ENCODE measurements at places on chromosomes 1 and 21. TPM values are rescaled to one million over a fixed set of nuclear protein-coding genes. Genes with fewer than 3 reads are reported as not detected.

GRCh38 chr1:175408986-175409385 lies 216.4 kb upstream of the KIAA0040 start:
- DNase-seq: no peak

DNA sequence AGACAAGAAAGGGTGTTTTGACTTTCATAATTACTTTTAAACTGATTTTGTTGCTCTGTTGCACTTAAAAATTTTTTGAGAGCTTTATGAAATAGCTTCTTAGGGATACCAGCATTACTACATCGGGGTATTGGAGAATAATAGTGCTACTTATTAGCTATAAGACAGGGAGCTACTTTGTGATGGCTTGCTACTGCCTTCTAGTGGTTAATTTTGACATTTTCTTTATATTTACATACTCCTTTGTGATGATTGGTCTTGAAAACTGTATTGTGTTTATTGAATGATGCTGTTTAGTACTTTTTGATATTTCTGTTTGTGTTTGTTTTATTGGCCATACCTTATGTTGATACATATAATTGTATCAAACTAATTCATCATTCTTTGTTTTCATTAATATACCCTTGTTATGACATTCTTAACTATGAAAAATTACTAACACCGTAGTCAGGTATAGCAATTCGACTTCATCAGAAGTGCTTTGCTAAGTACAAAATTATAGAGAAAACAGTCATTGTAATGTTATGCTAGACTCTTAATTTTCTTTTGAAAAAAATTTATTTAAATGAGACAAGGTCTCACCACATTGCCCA lies 85.5 kb downstream of the CLIC4 start:
- no peak for DNase-seq

- peak; percentile 68 for DNase-seq
Measured at GRCh38 chr1:182301467-182302198, 90.0 kb downstream of the GLUL start.

DNA sequence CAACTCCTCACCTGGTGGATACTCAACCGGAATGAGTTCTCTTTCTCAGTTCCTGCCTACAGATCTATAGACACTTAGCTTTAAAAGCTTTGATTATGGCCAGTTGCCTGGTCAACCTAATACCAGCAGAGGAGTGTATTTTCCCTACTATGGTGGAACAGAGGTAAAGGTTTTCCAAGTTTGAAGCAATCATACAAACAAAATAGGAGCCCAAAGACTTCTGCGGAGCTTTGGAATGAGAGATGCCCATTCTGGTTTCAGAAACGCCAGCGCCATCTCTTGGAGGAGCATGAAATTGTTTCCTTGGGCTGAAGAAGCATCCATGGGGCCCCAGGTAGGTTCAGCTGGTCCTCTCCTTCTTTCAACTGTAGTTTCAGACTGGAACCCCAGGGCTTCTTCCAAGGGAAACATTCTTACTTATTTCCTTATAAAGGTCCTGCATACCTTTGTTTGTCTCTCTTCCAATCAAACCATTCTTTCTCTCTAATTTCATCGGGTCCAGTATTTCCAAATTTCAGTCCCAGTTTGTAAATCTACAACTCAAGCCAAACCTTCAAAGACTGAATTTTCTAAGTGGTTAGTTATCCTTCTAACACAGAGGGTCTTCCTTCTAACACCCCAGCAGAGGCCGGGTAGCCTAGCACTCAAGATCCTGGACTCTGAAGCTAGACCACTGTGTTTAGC lies 95.9 kb downstream of the KCNJ15 start:
- DNase-seq: peak; percentile 43

- DNase-seq: no peak
Measured at GRCh38 chr21:39060485-39061083, 122.7 kb downstream of the PSMG1 start.

DNA sequence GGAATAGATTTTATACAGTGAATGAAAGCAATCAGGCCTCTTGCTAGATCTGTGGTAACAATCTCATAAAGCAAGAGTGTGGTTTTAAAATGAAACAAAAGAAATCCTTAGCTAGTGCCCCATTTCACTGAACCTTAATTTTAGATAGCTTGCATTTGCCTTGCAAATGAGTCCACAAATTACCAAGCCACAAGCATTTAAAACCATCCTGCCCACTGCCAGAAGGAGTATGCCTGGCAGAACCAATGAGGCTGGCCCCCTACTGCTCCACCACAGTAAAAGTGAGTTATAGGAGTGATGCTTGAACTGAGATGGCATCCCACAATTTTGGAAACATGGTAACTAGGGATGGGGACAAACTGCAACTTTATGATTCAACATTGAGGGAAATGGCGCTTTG lies 206.4 kb upstream of the LMO4 start:
- DNase-seq: no peak

DNA sequence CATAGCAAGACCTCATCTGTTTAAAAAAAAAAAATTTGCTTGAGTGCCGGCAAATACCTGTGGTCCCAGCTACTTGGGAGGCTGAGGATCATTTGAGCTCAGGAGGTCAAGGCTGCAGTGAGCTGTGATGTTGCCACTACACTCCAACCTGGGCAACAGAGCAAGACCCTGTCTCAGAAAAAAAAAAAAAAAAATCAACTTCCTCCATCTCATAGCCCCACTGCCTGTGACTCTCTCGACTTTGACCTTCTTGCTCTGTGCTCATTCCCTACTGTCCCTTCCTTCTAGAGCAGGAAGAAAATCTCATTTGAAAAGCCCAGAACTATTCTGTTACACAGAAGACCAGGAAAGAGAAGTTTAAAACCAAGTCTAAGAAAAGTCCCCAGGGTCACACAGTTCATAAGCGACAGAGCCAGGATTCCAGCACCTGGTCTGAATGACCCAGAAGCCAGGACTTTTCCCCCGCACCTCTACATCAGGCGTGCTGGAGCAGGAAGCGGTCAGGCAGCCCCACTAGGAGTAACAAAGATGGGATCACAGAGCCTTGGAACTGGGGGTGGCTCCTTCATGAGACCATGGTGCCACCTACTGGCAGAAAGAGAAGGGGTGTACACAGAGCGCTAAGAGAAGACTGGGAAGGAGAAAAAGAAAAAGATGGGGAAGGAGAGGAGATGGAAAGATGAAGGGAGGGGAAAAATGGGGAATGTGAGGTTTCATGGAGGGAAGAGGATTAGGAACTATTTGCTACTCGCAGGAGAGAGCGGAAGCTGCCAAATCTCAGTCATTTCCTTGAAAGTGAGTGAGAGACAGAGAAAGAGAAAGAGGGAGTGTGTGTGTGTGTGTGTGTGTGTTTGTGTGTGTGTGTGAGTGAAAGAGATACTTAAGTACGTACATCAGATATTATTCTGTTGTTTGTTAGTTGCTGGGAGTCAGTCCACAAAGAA lies 3.1 kb upstream of the P3R3URF start:
- DNase-seq: peak; percentile 68

DNA sequence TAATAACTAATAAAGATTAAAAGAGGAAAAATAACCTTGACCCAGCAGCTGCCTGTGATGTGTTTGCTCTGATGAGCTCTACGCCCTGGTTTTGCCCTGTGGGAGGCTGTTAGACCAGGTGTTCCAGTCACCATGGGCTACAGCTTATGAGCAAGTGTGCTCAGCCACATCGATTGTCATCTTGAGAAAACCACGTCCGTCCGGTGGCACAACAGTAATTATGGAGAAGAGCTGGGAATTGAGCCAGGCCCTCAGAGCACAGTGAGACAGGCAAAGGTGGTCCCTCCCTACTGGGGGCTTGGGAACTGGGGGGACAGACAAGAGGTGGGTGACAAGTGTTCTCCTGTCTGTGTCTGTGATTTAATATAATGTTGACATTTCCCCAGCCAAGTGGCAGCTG lies 420.5 kb downstream of the MATN1 start:
- DNase-seq: no peak

DNA sequence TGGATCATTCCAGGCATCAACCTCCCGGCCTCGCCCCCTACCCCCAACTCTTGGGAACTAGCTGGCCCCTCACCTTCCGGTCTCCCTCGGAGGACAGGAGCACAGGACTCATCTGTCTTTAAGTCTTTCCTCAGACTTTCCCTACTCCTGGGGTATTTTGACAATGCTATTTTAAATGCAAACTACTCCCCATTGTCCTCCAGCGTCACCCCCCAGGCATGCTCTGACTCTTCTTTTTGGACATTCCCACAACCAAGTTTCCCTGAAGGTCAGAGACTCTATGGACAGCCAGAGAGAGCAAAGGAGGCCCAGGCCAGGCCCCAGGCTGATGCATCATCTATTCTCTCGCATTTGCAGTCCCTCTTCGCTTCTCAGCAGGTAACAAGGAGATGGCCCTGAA lies 424.3 kb downstream of the PCP4 start:
- no peak for DNase-seq

DNA sequence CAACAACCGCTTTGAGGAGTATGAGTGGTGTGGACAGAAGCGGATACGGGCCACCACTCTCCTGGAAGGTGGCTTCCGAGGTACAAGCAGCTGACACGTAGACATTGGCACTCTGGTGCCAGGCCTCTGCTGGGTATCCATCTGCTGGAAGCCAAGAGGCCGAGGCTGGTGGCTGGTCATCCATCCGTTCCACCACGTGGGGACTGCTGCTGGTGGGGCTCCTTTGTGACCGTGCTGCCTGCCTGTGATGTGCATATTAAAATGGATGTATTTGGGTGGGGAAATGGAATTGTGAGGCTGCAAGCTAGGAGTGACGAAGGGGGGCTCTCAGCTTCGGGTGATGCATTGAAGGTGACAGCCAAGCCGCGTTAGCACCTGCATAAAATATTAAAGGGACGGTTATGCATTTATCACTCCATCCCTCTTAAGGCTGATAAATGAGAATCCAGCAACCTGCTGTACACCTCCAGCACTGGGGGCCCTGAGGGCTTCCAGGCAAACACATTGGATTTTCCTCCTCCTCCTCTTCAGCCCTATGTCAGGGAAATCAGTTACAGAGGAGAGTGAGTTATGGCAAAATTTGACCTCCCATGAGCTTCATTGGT lies 38.1 kb downstream of the TMEM53 start:
- DNase-seq: no peak

GRCh38 chr1:187816646-187817045 lies 987.9 kb downstream of the PLA2G4A start:
- DNase-seq: no peak

DNA sequence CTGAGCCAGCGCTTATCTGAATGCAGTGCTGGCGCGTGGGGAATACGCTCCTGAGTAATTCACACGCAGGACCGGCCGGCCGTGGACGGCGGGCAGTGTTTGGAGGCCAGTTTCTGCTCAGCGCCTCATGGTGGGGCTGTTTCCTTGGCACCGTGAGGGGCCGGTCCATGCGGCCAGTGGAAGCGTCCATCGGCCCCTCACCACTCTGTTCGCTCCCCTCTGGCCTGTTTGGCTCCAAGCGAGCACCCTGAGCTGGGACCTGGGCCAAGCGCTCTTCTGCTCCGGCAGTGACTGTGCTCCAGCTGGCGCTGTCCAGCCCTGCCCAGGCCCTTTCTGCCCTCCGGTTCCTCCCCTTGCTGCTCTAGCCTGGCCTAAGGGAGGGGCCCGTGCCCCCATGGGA lies 16.3 kb upstream of the PLCH2 start:
- DNase-seq: peak; percentile 81

DNA sequence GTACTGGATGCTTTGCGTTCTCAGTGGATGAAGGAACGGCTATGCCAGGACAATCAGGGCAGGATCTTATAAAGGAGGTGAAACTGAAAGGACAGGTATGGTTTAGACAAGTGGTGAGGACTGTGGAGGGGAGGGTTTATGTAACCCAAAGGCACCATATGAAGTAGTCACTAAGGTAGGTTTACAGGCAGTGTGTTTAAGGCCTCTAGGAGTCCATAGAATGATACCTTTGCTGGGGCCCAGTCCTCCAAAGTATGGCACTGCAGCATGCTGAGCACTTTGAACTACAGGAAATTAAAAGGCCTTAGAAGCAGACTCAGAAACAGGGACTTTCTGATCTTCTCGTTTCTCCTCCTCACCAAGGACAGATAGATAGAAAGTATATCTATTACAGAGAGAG lies 304.7 kb upstream of the USP25 start:
- DNase-seq: no peak

Gene WNT9A
- total RNA-seq: 2.5 TPM

Gene EEIG2
- total RNA-seq: 5.0 TPM

Gene ALDH4A1
- 27.3 TPM for total RNA-seq

Gene FNDC10
- total RNA-seq: 3.6 TPM

Data from left ventricle myocardium superior (tissue), 1 donor.